NCI-H1694 treated with DMSO at 0.1 percent for 48 hours (cell line): ENCODE measurements at places on chromosomes 5 and 9.
A peak's percentile ranks its signal among the peaks of the same experiment; 100 is the strongest.

- DNase-seq: peak; percentile 65
Observed at GRCh38 chr9:4678679-4679267, 596 bp upstream of the CDC37L1 start.

- no peak for DNase-seq
Observed at GRCh38 chr9:83239747-83240146, 176.8 kb upstream of the RASEF start.

- peak; percentile 76 for DNase-seq
Observed at GRCh38 chr5:36150676-36151433, 832 bp downstream of the LMBRD2 start.

- no peak for DNase-seq
Observed at GRCh38 chr5:165508286-165508685, 2002.9 kb downstream of the MAT2B start.

GRCh38 chr5:17405976-17406375 lies 92.1 kb upstream of the TAF11L2 start:
- no peak for DNase-seq

- DNase-seq: no peak
Observed at GRCh38 chr5:171667341-171668096, 118.1 kb upstream of the SMIM23 start.

DNA sequence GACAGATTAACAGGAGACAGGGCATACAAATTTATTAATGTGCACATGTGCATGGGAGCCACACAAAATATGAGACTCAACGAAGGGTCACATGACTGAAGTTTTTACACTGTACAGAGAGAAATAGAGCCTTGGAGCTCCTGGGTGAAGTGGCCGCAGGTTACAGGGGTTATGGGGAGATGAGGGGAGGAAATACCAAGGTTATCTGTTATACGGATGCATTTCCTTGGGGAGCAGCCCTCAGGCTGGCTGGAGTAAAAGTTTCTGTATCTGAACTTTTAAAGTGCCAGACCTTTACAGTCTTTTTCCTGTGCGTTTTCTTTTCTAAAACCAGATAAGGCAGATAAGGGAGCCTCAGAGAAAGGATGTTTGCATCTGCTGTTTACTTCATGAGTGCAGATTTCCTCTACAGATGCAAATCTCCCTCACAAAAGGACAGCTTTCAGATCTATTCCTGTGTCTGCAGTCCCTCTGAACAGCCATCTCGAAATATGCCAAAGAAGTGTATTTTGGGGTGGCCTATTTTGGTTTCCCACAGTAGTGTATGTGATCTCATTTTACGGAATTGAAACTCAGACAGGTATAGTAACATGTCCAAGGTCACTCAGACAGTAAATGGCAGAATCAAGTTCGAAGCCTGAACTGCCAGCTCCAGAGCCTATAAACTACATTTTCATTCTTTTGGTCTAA lies 139.3 kb upstream of the FBXL17 start:
- no peak for DNase-seq

GRCh38 chr9:35538361-35539234 lies 48.7 kb downstream of the RUSC2 start:
- no peak for DNase-seq

DNA sequence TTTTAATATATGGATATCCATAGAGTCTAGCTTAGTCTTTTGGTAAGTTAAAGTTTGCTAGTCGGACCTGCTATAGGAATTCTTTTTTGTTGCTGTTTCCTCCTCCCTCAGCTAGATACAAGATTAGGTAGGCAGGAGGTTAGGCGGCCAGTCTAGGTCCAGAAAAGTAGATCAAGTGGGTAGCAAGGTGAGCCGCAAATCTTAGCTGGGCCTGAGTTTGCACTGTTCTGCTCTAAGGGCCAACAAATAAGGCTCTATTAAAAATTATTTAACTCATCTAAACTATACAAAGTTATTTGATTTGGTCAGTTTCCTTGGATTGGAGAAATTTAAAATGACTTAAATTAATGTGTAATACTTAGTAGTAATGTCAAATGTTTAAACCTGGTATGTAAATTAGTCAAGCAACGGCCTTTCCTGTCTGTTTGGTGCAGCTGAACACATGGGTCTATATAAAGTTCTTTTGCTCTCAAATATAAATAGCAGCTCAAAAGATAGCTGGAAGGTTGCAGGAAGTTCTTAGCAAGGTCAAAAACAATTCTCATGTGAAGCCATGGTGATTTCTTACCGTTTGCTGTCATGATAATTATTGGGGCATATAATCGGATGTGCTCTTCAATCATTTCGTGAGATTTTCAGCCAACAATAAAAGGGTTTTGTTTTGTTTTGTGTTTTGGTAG lies 72.0 kb downstream of the PRKACG start:
- DNase-seq: no peak

DNA sequence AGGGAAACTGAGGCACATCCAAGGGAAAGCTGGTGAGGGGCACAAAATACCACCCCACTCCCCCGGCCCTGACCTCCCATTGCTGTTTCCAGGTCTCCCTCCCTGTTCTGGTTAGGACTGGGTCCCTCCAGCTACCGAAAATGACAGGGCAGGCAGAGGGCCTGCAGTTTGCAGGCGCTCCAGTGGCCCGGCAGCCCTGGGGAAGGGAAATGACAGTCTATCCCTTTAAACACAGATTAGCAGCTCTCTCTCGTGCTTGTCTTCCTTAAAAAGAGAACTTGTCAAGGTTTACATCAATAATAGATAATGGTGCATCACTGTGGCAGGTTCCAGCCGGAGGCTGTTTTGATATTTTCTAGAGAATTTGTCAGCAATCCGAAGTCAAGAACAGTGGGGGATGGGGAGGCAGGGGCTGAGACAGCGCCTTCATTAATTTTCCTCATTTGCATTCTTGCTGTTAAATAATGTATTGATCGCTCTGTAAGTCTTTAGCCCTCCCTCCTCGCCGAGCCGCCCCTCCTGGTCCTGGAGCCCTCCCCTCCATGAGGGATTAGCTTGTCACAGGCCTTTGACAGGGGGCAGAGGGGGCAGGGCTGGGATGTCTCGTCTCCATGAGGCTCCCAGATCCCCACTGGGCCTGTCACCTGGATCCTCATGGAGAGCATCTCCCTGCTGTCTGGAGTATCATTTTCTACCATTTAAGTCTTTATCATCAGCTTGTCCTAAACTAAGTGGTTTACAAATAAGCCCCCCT lies 45.0 kb upstream of the RAPGEF1 start:
- DNase-seq: no peak
